ENCODE measurements at places on chromosomes 5 and 9.

- peak; percentile 4 for DNase-seq
Observed at GRCh38 chr9:114504341-114505186, 709 bp downstream of the WHRN start.

DNA sequence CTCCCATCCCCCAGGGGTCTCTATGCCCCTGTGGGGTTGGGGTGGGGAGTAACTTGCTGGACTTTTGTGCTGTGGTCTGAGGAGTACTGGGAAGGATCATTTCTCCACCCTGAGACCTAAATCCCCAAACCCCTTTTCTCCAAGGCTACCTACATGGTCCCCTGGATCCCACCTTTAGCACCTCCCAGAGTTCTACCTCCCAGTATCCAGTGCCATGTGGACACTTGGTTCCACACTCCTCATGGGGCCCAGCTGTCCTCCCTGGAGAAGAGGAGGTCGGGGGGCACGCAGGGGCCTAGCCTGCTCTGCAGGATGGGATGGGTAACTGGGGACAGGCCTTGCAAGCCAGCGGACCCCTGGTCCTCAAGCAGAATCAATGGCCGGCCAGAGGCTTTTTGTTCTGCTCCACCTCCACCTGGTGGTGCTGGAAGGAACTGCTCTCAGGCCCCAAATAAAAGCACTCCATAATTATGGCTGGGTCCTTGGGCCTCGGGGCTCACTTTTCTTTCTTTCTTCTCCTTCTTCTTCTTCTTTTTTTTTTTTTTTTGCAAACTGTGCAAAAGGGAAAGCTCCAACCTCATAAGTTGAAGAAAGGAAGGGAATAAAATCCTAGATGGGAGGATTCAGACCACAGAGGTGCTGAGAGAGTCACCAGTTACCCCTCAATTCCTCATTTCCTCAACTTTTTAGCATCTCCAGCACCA, 68.4 kb downstream of the PSD2 start:
- DNase-seq = peak; percentile 57

GRCh38 chr5:54093081-54093492, 217.3 kb downstream of the ARL15 start:
- peak; percentile 1 for DNase-seq

- no peak for DNase-seq
Observed at GRCh38 chr5:143128412-143129071, 274.9 kb downstream of the NR3C1 start.

- DNase-seq = no peak
Observed at GRCh38 chr9:120933310-120934055, 6.9 kb upstream of the TRAF1 start.

DNA sequence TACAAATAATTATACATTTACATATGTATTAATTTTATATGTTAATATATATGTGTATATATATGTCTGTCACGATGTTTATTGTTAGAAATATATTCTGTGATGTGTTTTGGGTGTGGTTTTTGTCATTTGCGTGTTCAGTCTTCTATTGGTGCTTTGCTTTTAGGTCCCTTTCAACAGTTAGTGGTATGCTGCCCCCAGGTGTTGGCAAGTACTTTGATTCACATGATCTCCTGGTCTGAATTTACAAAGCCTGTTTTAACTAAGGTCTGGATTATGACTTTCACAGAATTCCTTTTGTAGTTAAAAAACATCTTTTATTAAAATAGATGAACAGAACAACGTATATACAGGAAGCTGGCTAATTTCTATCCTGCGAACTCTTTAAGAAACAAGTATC, 271.5 kb downstream of the CCDC171 start:
- DNase-seq = peak; percentile 56

- DNase-seq = no peak
Observed at GRCh38 chr5:173714551-173715428, 98.3 kb upstream of the BOD1 start.

GRCh38 chr5:139772089-139772791, 23.4 kb upstream of the PSD2 start:
- DNase-seq = no peak

DNA sequence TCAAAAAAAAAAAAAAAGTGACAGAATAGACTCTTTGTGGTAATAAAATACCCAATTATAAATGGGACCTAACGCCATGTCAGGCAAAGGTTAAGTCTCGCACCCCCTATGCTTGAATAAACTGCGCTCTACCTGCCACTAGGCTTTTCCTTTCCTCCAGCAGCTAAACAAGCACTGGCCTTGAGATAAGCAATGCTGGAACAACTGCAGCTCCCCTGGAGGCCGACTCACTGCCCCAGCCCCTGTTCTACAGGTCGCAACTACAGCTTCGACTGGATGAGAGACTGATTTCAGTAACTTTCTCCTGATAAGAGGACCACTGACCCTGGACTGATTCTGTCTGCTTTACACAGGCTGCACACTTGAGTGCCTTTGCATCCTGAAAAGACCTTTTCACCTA, 210.2 kb downstream of the HSPA4 start:
- DNase-seq = no peak

GRCh38 chr5:167982-168660, 23.2 kb upstream of the LRRC14B start:
- no peak for DNase-seq

GRCh38 chr9:28423255-28423654, 850.0 kb upstream of the C9orf72 start:
- no peak for DNase-seq

GRCh38 chr9:116763770-116764169, 76.7 kb downstream of the TRIM32 start:
- DNase-seq = no peak

DNA sequence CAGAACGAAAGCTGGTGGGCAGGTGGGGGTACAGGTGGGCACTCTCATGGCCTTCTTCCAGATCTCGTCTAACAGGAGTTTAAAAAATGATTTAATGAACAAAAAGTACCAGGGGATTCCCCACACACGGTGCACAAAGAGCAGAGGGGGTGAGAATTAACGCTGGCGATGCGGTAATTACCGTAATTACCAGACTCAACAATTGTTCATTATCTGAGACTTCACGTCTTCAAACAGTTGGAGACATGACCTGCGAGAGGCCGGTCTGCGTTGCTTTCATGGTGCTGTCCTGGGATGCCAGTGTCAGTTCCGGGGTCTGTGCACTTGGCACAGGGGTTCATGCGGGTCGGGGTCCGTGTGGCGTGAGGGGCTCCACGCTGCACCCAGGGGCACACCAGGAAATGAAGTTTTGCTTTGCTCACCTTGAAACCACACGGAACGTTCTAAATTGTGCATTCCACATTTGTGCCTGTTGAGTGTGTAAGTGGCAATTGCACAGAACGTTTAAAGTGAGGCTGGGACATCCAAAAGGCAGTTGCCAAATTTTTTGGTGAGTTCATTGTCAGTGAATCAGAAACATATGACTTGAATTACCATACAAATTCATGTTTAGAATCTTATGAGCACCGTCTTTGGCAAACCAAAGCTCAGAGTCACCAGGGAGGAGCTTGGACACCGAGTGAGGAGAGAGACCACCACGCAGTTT, 256.4 kb upstream of the IRX1 start:
- no peak for DNase-seq

DNA sequence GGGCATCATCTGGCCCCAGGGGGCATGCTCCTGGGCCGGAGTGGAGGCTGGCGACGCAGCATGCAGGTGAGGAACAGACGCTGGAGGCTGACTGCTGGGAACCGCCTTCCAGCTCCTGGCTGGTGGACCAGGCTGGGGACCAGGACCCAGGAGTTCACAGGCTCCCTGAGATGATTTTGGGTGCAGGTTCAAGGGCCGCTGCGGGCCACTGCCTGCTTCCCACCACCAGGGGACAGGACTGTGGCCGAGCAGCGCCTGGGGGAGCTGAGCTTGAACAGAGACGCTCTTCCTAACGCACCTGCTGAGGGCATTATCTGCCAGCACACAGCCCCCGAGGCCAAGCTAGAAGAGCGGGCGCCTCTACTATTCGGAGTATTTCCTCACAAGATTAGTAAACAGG, 132.1 kb upstream of the RAPGEF1 start:
- no peak for DNase-seq

DNA sequence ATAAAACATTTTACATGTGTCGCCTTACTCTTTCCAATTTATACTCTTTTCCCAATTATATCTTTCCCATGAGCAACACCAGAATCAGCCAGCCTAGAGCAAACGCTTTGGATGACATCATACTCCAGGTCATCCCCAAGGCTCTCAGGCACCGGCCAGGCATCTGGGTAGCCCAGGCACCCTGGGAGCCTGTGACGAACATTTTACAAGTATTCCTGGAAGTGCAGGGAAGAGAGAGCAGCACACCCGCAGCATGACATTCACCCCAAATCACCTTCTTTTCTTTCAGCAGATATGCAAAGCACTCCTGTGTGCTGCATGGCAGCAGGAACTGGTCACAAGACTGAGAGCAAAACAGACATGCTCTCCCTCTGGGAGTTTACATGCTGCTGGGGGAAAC, 75.7 kb upstream of the SMIM23 start:
- no peak for DNase-seq

- DNase-seq = no peak
Observed at GRCh38 chr9:137084526-137084925, 2.3 kb upstream of the MAN1B1 start.

- DNase-seq = no peak
Observed at GRCh38 chr9:129930743-129931142, 95.5 kb downstream of the USP20 start.

DNA sequence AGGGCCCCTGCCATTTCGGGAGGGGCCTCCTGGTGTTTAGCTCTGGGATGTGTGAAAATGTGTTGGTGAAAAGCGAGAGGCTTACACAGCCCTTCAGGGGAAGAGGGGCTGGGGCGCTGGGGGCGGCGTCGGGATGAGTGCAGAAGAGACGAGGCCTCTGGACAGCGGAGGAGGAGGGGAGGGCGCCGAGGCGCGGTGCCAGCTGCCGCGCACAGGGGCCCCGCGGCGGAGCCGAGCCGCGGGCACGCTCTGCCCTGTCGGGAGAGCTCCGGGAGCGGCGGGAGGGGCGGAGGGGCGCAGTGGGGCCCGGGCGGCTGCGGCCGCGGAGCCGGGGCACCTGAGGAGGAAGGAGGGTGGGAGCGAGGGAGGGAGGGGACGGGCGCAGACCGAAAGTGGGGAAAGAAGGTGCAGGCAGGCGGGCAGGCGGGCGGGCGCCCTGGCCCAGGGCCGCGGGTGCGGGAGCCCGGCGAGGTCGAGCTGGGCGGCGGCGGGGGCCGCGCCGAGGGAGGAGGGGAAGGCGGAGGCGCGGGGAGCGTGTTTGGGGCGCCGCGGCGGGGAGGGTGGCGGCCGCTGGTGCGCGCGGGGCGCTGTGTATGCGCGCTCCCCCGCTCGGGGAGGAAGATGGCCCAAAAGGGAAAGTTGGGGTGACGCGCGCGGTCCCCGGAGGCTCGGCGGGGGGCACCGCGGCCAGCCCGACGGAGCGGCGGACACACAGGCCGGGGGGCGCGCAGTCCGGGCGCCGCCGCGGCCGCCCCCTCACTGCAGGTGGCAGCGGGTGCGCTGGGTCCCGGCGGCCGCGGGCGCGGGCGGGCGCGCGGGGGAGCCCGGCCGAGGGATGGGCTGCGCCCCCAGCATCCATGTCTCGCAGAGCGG, at the start of gene PDE8B:
PDE8B (plus strand) TSS at position 590 of the 873 bp plus-strand sequence; CDS start at position 836, 246 bp downstream.
- peak; percentile 33 for DNase-seq

GRCh38 chr5:23132231-23132630, 279.1 kb upstream of the CDH12 start:
- peak; percentile 23 for DNase-seq

- DNase-seq = no peak
Observed at GRCh38 chr5:173395257-173395932, 67.2 kb upstream of the STC2 start.

DNA sequence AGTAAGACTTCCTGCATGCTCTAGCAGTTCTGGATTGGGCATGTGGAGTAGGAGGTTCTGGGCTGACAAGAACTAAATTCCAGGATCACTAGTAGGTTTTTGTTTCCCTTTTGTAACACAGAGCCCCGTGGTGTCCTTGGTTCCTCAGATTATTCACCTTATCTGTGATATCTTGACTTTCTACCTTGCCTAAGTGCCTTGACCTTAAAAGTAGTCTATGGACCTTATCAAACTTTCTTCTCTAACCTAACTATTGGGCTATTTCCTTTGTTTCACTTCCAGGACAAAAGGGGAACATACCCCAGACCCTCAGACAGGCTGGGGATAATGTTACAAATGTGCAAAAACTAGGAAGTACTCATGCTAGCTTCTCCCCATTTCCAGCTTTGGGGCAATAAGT, 595.3 kb downstream of the PSAT1 start:
- no peak for DNase-seq

DNA sequence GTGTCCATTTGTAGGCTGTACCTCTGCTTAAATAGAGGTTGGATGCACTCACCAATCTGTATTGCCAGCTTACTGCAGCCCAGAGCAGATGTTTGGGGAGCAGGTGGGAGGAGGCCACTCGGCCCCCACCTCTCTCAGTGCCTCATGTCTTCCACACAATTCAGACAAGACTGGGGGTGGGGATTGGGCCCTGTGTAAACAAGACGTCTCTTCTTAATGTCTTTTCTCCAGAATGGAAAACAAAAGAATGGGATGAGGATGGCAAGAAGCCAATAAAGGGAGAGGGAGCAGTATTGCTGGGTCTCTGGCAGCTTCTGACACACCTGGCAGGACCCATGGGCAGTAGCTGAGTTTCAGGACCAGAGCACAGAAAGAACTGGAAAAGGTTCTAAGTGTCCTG, 64.9 kb downstream of the SIL1 start:
- peak; percentile 21 for DNase-seq

DNA sequence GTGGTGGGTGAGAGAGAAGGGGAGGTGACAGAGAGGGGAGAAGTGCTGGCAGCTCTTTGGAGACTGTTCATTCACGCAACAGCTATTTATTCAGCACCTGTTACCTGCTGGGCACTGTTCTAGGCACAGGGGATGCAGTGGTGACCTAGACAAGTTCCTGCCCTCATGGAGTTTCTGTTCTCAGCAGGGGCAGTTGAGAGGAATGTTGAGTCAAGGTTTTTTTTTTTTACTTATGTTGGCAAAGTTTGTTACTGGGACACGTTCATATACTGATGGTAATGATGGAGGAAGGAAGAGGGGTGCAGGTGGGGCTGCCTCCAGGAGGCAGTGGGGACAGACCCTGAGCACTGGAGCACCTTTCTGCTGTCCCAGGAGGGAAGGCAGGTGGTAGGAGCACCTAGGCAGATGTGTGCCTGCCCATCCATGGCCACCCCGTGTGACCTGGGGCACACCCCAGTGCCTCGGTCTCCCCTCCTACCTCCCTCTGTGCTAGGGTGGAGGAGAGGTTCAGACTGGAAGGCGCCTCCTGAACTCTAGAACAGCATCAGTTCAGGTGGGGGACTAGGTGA, 49.4 kb upstream of the SLC25A51 start:
- no peak for DNase-seq

- DNase-seq = no peak
Observed at GRCh38 chr9:16318516-16319060, 551.9 kb downstream of the BNC2 start.

GRCh38 chr5:172624996-172625964, 15.8 kb upstream of the NEURL1B start:
- DNase-seq = no peak

GRCh38 chr9:97749928-97750327, 52.8 kb upstream of the XPA start:
- no peak for DNase-seq

GRCh38 chr9:744790-745484, 96.6 kb upstream of the DMRT1 start:
- no peak for DNase-seq

- DNase-seq = no peak
Observed at GRCh38 chr9:108845947-108846346, 9.8 kb downstream of the ACTL7B start.

GRCh38 chr5:134525683-134526482, 413 bp downstream of the JADE2 start:
- DNase-seq = peak; percentile 62

All from NCI-H1417 (cell line).